ENCODE measurements at places on chromosomes 12 and 14.

- no peak for DNase-seq
Observed at GRCh38 chr14:100466111-100466856, 120.9 kb downstream of the BEGAIN start.

DNA sequence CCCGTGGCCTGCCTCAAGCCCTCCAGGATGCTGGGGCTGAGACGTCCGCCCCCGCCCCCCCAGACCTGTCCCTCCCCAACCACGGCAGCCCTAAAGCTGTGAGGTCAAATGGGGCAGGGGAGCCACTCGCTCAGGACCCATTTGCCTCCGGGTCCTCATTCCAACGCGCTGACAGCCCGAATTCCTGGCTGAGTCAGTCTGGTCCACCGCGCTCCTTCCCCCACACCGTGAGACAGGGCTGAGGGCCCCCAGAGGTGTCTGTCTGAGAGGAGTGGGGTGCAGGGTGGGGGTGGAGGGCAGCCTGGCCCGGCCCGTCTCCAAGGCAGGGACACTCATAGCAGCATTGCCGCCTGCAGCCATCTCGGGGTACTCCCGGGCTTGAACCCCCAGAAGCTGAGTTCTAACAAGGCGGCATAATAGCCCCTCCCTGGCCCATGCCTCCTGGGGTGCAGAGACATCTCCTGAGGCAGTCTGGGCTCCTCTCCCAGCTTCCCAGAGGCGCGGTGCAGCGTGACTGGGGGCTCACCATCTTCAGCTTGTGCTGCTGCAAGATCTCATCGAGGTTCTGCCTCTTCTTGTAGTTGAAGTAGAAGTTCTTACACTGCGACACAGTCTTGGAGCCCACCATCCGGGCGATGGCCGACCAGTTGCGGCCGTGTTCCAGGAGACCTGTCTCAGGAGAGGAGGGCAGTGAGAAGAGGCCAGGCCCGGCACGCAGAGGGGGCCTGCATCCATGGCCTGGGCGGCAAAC, 90.5 kb downstream of the RFLNA start:
- DNase-seq: no peak

DNA sequence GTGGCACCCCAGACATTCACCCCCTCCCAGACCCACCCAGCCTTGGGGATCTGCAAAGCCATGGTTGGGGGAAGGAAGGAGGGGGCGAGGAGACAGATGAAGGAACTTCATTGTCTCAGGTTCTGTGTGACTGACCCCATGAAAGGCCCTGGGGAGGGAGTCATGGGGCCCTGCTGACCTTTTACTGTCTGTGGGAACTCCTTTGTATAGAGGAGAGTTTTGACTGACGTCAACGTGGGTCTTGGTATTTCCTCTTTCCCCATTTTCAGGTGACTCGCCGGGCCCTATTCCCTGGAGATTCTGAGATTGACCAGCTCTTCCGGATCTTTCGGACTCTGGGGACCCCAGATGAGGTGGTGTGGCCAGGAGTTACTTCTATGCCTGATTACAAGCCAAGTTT, 3.1 kb upstream of the RAB5B start:
- no peak for DNase-seq

- no peak for DNase-seq
Observed at GRCh38 chr14:32432813-32433538, 103.9 kb downstream of the AKAP6 start.

- peak; percentile 87 for DNase-seq
Observed at GRCh38 chr12:109797905-109798669, 35.1 kb downstream of the TRPV4 start.

DNA sequence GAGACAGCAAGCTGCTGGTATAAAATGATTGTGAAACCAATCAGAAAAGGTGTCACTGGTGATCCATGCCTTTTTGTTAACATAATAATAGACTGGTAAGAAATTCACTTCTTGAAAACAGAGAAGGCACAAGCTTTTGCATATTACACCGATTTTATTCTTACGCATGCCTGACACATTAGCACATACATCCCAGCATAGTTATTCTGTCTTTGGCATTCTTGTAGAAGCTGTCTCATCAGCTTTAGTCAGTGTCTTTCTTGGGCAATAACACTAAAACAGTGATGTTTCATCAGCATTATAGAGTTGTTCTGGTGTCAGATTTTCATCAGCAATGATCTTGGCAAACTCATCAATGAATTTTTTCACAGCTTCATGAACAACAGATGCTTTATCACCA, 283.4 kb upstream of the TMTC1 start:
- no peak for DNase-seq

DNA sequence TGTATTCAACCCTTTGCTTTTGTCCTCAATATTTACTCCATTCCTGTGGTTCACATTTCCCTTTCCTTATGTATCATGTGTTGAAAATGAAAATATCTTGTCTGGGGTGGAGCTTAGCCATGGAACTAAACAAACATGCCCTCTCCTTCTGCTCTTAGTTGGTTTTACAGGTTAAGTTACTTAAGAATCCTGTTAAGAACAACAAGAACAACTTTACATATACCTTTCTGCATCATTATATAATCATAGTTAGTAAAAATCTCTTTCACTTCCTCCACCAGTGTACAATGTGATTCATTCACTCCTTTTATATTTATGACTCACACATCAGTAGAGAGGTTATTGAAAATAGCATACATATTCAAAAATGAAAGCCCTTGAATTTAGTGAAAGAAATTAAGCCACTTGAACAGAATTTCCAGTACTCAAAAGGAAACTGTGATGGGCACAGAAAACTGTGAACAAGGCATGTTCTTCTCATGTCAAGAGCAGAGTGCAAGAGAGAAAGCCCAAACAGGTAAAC, 307.7 kb downstream of the CCDC91 start:
- no peak for DNase-seq

- peak; percentile 53 for DNase-seq
Observed at GRCh38 chr12:13099066-13099843, 4.2 kb downstream of the GSG1 start.

DNA sequence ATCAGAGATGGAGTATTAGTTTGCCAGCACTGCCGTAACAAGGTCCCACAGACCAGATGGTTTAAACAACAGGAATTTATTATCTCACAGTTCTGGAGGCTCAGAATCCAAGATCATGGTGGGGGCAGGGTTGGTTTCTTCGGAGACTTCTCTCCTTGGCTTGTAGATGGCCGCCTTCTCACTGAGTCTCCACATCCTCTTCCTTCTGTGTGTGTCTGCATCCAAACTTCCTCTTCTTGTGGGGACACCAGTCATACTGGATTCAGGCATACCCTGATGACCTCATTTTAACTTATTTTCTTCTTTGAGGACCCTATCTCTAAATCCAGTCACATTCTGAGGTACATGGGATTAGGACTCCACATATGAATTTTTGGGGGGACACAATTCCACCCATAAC, 455.5 kb downstream of the RGS6 start:
- peak; percentile 68 for DNase-seq

DNA sequence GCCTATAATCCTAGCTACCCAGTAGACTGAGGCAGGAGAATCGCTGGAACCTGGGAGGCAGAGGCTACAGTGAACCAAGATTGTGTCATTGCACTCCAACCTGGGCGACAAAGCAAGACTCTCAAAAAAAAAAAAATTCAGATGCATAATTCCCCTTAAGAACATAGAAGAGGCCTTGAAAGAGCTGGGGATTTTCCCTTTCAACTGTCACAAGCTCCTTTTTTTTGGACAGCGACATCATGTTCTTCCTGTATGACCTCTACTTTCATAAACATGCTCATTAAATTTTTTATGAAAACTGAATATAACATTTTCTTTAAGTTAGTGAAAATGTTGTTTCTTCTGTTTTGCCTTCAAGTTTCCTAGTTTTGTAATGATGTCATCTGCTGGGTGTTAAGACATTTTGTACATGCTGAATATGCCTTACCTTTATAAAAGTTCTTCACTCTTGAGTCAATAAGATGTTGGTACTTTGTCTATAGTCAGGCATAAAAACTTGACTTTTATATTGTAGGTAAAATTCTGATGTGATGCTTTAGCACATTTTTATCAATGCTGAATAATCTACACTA, 76.0 kb downstream of the PTHLH start:
- DNase-seq: no peak

- no peak for DNase-seq
Observed at GRCh38 chr12:87127272-87127671, 871.1 kb upstream of the MGAT4C start.

DNA sequence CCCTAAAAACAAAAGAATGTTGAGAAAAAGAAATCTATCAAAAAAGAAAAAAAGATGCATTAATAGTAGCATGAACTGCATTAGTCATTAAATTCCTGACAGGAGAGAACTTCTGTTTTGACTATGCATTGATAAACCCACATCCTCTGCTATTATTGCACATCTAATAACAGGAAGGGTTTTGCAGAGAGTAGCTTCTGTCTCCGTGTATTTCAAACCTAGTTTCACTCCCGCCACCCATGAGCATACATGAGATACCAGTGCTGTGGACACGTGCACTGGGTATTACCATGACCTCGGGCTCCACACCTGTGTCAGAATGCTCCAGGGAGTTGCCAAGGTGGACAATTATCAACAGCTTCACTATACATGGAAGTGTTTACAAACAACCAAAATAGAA, 449.1 kb upstream of the SOX5 start:
- DNase-seq: no peak

GRCh38 chr14:38505221-38505972, 249.5 kb upstream of the CLEC14A start:
- no peak for DNase-seq

- no peak for DNase-seq
Observed at GRCh38 chr12:62697893-62698292, 231.3 kb downstream of the MON2 start.

DNA sequence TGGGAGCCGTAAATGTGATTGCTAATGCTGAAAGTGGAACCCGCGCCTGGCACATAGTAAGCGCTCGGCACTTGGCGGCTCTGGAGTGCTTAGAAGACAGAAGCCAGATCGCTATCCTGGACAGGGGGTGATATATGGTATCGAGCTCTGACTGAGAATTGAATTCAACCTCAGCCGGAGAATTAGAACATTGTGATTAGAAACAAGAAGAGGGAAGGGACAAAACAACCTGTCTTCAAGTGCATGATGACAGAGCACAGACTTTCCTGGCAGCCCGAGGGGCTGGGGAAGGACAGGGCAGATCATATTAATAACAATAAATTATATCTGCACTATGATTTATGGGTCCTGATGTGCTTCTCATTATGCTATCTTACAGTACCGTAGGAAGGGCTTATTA, 66.9 kb upstream of the TBX3 start:
- DNase-seq: no peak

- no peak for DNase-seq
Observed at GRCh38 chr12:25929142-25929541, 29.3 kb upstream of the RASSF8 start.

GRCh38 chr14:93375673-93376156, 28.7 kb downstream of the COX8C start:
- DNase-seq: peak; percentile 48

- DNase-seq: no peak
Observed at GRCh38 chr12:80313209-80313608, 130.8 kb upstream of the PTPRQ start.

DNA sequence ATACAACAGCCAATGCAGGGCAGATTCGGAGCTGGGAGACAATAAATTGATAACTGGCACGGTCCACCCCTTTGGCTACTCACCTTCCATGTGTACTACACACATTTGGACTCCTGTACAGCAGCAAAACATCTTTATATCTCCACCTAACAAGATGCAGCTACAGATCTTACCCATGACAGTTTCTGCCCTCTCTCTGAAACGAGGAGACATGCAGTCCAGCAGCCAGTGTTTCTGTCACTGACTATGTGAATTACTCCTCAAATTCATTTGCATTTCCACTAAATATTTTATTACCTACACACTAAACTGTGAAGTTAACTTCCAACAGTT, 58.7 kb upstream of the BEGAIN start:
- no peak for DNase-seq
